ENCODE measurements at places on chromosomes 4 and X.

- no peak for DNase-seq
These were observed 13.7 kb downstream of the SCD5 start for GRCh38 chr4:82784681-82785610.

DNA sequence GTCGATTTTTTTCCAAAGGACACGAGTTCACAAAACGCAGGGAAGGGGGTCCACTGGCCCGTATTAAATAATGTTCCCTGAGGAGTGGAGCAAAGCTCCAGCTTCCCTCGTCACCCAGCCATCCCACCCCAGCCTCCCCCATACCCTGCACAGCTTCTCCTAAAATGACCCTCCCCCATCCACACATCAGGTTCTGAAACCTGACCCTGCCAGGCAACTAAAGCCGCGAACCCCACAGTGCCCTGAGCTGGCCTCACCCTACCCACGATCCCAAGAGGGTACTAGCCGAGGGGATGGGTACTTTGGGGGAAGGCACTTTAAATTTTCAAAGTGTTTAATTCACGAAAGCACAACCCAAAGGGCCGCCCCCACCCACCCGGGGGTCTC lies 634 bp downstream of the APOO start:
- no peak for DNase-seq

- DNase-seq: no peak
These were observed 119.0 kb downstream of the NKX6-1 start for GRCh38 chr4:84379917-84380641.

- no peak for DNase-seq
These were observed 1.7 kb downstream of the GALNT7 start for GRCh38 chr4:173170182-173170778.

DNA sequence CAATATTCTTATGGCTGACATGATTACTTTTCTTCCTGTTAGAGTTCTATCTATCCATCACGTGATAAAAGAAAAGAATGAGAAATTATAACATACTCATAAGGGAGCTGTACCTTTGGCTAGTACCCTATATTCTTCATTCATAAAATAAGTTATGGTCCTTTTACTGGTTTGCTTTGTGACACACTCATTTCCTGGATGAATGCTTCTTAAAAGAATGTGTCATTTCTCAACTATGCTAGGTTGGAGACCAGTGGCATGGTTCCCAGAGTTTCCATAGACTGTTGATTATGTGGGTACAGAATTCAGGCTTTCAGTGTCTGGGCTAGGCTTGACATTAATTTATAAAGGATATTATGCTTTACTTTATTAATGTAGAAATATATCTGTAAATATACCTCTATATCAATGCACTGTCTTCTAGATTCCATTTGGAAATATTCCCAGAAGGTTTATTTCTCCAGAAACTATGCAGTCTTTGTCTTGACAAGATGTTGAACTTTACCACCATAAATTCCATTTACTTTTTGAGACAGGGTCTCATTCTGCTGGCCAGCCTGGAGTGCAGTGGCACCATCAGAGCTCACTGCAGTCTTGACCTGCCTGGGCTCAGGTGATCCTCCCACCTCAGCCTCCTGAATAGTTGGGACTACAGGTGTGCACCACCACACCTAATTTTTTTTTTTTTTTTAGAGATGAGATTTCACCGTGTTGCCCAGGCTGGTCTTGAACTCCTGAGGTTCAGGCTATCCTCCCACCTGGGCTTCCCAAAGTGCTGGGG lies 23.8 kb downstream of the NUDT6 start:
- DNase-seq: no peak

All from NCI-H1048 (cell line).